ENCODE measurements at places on chromosomes 12 and 14.

- DNase-seq = no peak
Observed at GRCh38 chr12:75452675-75453330, 27.8 kb upstream of the GLIPR1 start.

DNA sequence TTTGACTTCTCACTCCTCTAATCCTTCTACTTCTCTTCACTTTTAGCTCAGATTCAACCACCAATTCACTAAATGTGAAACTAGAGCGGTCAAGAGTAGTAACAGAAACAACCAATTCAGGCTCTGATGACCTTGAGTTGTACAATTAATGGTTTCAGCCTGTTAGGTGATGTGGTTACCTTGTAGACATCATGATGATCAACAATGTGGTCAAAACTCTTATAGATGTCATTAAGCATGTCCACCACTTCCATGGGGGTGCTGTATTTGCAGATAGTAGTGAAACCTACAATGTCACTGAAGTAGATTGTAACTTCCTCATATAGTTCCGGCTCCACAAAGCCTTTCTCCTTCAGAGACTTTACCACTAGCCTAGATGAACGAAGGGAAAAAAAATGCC is 54.1 kb upstream of the PLBD1 start:
- no peak for DNase-seq

DNA sequence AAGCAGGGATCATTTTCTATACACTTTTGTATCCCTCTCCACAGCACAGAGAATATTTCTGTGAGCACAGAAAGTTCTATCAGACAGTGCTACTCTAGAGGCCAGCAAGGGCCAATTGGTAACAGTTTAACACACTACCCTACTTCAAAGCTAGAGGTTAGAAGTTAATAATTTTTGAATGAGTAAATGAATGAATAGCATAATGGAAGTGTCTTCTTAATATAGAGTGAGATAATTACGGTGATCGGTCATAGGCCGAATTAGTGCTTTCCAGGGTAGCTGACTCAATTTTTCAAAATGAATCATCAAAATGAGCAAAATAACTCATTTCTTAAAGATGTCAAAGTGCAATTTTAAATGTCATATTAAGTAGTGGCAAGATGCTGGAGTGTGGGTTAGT is 67.0 kb upstream of the CCDC198 start:
- DNase-seq = no peak

- no peak for DNase-seq
Observed at GRCh38 chr12:3744229-3744901, 8.5 kb downstream of the CRACR2A start.

GRCh38 chr12:95202691-95203486 is 14.4 kb downstream of the FGD6 start:
- DNase-seq = no peak

- no peak for DNase-seq
Observed at GRCh38 chr12:104712968-104713367, 245.1 kb downstream of the SLC41A2 start.

- no peak for DNase-seq
Observed at GRCh38 chr12:122080149-122081082, 1.9 kb downstream of the MLXIP start.

GRCh38 chr14:56276108-56276507 is 157.9 kb downstream of the PELI2 start:
- no peak for DNase-seq

DNA sequence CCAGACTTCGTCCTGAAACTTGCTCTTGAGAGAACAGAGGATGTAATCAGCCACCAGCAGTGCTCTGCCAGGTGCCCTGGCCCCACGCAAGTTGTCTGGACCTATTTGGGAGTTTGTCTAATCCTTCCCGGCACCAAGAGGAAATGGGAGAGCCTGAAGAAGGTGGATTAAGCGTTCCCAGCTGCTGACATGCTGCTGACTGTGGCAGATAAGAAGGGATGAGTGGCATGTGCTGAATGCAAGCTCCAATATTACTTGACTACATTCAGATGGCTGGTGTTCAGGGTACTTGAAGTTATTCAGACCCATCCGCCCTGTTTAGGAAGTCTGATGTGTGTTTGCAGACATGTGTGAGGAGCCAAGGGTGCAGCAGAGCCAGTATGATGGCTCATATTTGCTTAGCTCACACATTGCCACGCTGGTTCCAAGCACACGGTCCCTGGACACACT is 440.6 kb upstream of the CCDC196 start:
- no peak for DNase-seq

DNA sequence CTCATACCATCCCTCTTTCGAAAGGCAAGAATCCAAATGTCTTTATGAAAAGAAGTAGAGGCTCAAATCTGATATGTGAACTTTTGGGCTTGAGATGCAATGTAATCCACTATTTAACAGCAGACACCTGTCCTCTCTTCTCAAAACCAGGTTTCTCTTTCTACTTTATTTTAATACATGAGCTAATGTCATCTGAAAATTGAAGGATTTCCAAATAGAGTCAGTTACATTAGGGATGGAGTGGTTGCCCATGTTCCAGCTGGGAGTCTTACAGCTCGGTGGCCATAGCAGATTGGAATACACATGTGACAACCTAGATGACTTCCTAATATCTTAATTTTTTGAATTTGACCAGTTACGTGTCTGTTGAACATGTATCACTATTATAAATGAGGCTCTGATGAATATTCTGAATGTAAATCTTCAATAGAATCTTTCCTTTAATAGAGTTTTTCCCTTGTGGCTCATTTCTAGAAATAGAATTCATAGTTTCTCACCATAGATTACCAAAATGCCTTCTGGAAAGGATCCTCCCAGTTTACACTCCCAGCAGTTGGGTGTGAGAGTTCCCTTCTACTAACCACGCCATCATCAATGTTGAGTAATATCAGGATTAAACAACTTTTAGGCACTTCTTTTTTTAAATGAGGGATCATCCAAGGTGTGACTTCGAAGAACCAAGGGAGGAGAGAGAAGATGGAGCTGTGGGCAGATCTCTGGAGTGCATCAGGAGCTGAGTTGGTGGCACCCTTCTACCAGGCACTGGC is 49.2 kb downstream of the GPR135 start:
- DNase-seq = no peak

- no peak for DNase-seq
Observed at GRCh38 chr14:51327376-51327775, 87.3 kb downstream of the TMX1 start.

Data from T-helper 22 cell (primary cell).